NCI-H1092 (cell line): ENCODE measurements at places on chromosomes 2 and 18.

DNA sequence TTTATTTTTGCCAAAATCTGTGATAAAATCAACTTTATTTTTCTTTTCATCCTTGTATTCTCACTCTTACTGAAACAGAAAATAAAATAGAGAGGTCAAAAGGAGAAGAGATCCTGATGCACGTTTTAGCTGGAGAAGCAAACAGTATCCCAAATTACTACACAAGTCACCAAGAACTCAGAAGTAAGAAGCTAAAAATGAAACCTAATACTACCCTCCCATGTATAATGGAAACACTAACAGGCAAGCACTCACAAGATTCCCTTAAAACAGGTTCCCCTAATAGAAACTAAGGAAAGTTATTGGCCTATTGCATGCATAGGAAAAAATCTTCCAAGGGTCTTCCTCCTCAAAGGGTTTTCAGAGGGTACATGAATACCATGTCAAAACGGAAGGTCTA is 927.0 kb downstream of the ERBB4 start:
- no peak for DNase-seq

DNA sequence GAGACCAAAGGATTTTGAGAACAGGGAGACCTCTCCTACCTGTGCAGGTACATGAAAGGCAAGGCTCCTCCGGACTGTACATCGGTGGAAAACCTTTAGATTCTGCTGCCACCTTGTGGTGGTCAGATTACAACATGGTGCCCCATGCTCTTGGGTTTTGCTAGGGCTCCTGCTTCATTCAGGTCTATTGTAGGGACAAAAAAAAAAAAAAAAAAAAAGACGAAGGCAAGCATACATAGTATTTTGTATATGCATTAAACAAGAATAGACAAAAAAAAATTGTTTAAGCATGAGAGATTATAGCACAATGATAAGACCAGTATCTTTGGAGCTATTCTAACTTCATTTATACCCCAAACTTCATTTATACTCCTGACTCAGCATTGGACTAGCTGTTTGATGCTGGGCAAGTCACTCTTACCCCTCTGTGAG is 27.4 kb upstream of the SPR start:
- DNase-seq: peak; percentile 36

DNA sequence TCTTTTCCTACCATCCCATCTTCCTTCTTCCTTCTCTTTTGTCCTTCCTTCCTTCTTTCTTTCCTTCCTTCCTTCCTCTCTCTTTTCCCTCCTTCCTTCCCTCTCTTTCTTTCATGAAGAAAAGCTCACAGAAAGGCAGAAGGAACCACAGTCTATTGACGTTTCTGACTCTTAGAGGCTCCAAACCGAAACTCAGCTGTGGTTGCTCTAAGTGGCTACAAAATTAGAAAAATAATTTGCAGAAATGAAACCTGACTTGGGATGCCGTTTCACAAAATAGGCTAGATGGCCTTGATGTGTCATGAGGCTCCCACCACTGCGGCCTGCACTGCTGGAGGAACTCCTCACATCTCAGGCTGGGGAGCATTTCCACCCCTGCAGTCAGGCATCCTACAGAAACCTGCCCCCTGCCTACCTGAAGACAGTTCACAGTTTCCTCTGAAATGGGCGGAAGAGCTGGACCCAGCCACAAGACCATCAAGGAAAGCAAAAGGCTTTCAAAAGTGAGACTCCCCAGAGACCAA is 165.6 kb downstream of the SMAD7 start:
- no peak for DNase-seq

DNA sequence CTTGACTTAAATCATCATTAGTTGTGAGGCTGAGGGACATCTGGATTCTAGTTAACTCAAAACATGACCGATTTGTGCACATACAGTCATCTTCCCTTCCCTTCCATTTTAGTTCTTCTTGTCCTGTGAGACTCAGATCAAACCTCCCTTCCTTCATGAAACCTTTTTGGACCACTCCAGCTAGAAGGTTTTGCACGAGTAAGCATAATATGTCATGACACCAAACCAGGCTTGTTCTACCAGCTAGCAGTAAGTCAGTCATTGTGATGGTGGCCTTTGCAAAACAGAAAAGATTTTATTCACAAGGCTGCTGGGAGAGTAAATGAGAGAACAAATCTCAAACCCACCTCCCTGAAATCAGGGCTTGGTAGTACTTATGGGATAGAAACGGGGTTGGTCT is 14.3 kb downstream of the PPP1R1C start:
- no peak for DNase-seq

DNA sequence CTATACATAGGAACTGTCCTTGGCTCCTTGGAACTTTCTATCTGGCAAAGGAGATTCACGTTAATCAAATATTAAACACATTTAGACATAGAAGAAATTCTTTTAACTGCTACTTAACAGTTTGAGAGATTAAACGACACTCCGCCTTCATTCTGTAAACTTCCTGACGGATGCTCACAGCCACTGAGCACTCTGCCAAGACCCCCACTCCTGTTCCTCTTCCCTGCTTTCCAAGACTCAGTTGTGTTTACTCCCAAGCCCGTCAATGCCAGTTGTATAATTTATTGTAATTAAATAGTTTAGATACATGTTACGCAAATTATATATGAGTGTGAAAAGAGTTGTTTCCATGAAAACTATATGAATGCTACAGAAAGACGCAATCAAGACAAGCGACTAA is 321.4 kb upstream of the EPHA4 start:
- DNase-seq: no peak
